ENCODE measurements at places on chromosomes 1 and 21.

DNA sequence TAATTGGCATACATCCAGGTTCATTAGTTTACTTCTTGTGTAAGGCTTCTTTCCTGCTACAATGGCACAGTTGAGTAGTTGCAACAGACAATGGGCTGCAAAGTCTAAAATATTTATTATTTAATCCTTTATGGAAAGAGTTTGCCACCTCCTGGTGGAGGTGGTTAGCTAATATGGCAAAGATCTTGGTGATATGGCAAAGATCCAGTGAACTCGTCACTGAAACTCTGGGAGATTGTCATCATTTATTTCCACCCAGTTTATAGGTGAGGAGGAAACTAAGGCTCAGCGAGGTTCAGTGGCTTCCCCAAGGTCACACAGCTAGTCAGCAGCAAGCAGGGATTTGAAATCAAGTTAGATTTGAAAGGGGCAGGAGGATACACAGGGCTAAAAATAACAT, 16.1 kb upstream of the IFFO2 start:
- peak; percentile 54 for DNase-seq

DNA sequence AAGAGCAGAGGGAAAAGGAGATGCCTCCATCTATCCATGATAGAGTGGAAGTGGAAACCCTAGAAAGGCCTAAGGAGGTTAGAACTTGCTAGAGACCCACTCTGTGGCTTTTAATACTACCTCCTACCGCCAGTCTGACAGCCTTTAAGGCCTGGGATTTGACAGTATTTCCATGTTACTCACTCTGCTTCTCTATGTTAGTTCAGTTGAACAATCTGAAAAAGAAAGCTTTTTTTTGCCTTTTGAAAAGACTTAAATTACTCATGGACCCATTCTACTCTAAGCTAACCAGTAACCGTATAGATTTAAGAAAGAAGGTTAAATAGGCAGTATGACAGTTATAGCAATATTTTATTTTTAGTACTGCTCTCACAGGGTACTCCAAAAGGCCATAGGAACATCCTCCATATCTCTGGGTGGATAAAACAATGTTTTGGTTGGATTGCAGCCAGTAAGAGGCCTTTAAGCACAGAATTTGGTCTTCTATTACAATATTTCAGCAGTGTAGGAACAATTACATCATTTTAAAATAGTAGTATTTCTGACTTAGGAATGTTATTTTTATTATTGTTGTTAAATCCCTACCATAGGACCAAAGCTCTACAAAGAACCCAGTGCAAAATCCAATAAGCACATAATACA, 15.9 kb upstream of the GPR25 start:
- peak; percentile 84 for DNase-seq

GRCh38 chr1:94820936-94821335, 779 bp downstream of the SLC44A3 start:
- DNase-seq: no peak

- DNase-seq: no peak
Observed at GRCh38 chr1:14363036-14363590, 235.4 kb upstream of the KAZN start.

- DNase-seq: no peak
Observed at GRCh38 chr1:151998611-151999362, 5.1 kb upstream of the S100A10 start.

- no peak for DNase-seq
Observed at GRCh38 chr1:44408632-44409602, 3.9 kb downstream of the RNF220 start.

GRCh38 chr1:33876970-33877650, 13.2 kb downstream of the HMGB4 start:
- DNase-seq: peak; percentile 98

DNA sequence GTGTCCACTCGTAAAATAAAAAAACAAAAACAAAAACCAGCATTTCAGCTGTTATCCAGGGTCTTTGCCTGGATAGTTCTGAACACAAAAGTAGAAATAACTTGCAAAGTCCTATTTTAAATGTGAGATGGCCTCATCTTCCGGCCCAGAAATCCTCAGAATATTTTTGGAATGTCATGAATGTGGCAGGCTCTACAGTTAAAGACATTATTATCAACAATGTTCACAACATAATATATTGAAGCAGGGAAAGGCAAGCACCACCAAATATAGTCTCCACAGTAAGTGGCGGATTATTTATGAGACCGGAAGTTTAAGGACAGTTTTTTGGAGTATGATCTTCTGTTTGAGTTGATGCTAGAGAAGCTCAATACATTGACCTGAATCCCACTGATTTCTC, 1.2 kb upstream of the C1orf198 start:
- peak; percentile 87 for DNase-seq

DNA sequence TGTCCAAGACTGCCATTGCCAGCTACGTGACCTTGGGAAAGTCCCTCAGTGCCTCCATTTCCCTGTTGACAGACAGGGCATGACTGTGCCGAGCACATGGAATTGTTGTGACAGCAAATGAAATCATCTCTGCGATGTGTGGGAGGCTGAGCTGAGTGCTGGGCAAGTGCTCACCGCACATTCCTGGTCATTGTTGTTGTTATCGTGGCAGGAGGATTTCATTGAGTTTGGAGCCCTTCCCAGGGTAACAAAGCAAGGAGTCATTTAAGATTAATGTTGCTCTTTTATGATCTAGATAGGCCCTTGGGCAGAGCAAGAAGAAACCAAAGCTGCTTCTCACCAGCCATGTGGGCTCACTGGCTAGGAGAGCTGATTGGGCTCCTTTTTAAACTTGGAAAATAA, 39.6 kb upstream of the ITPKB start:
- DNase-seq: peak; percentile 71

DNA sequence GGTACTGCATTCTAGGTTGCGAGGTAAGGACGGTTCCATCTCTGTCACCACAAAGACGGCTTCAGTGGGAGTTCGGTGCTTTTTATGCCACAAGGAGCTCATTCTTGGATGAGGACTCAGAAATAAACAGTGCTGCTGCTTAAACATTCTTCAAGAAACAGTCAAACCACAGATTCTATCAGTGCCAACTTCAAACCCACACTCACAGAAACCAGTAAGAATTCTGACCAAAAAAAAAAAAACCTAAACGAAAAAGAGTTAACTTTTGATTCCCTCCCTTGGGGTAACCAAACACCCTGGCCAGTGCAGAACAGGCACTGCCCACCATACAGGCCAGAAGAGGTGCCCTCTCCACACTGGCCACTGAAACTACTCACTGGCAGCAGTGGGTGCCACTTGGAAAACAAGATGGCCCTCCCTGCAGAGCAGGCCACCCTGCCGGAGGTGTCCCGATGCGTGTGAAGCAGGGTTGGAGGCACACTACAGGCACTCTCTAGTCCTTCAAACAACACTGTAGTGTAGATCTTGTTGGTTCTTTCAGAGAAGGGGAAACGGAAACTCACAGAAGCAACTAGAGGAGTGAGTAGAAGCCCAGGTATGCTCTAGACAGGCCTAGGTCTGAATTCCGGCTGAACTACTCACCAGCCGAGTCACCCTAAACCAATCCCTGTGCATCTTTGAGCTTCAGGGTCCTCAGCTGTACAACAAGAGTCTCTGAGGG, 87.3 kb upstream of the TLR5 start:
- DNase-seq: peak; percentile 94

DNA sequence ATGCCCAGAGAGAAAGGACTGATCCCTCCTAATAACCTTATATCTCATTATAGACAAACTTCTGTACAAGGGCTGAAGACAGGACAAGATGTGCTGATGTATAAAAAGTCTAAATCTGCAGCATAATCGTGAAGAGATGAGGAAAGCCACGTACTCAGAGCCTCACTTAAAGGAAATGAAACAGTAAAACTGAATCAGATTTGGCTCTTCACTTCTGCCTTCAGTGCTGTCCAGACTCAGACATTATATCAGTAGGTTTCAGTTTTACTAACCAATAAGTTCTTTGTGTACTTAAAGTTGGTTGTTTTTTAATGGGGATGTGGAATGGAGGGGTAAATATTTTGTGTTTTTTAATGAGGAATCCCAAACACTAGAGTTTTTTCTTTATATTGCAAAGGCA, 45.3 kb upstream of the RGS1 start:
- no peak for DNase-seq

GRCh38 chr1:16605532-16606505, 7.5 kb downstream of the NBPF1 start:
- DNase-seq: no peak

- peak; percentile 7 for DNase-seq
Observed at GRCh38 chr1:2115702-2116341, 65.6 kb downstream of the PRKCZ start.

DNA sequence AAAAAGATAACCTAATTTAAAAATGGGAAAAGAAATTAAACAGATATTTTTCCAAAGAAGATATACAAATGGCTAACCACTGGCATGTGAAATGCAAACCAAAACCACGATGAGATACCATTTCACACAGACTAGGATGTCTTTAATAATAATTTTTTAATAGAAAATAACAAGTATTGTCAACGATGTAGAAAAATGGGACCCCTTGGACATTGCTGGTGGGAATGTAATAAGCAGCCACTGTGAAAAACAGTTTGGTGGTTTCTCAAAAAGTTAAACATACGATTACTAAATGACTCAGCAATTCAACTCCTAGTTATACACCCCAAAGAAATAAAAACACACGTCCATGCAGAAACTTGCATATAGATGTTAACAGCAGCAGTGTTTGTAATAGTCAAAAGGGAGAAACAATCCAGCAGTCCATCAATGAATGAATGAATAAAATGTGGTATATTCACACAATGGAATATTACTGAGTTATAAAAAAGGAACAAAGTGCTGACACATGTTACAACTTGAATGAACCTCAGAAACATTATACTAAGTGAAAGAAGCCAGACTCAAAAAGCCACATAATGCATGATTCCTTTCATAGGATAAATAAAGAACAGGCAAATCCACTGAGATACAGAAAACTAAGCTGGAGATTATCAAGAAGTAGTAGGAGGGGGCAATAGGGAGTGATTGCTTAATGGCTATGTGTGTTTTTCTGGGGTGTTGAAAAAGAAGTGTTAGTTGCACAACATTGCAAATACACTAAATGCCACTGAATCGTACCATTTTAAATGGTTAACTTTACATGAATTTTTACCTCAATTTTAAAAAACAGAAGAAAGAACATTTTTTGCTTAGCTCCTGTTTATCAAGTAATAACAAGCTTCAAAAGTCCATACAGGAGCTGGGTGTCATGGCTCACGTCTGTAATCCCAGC, 4.1 kb downstream of the PPT1 start:
- peak; percentile 55 for DNase-seq

GRCh38 chr1:199918196-199918769, 109.2 kb upstream of the NR5A2 start:
- no peak for DNase-seq

- no peak for DNase-seq
Observed at GRCh38 chr1:75855734-75856133, 59.1 kb downstream of the MSH4 start.

DNA sequence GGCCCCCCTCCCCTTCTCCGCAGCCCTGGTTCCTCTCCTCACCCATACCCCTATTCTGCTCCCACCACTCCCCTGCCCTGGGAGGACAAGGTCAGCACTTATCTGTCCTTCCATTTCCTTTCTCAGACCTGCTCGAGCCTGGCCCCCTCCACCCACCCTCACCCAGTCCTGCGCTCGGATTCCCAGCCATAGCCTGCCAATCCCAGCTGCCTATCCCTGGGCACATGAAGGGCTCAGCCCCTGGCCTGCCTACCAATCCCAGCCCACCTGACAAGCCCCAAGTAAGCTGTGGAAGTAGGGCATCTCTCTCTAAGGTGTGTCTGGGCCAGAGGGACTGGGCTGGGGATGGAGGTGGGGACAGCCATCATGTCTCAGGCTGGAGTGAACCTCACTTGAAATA, 5.4 kb downstream of the BLACAT1 start:
- DNase-seq: no peak

GRCh38 chr1:158005224-158005623, 11.8 kb downstream of the KIRREL1 start:
- DNase-seq: no peak

DNA sequence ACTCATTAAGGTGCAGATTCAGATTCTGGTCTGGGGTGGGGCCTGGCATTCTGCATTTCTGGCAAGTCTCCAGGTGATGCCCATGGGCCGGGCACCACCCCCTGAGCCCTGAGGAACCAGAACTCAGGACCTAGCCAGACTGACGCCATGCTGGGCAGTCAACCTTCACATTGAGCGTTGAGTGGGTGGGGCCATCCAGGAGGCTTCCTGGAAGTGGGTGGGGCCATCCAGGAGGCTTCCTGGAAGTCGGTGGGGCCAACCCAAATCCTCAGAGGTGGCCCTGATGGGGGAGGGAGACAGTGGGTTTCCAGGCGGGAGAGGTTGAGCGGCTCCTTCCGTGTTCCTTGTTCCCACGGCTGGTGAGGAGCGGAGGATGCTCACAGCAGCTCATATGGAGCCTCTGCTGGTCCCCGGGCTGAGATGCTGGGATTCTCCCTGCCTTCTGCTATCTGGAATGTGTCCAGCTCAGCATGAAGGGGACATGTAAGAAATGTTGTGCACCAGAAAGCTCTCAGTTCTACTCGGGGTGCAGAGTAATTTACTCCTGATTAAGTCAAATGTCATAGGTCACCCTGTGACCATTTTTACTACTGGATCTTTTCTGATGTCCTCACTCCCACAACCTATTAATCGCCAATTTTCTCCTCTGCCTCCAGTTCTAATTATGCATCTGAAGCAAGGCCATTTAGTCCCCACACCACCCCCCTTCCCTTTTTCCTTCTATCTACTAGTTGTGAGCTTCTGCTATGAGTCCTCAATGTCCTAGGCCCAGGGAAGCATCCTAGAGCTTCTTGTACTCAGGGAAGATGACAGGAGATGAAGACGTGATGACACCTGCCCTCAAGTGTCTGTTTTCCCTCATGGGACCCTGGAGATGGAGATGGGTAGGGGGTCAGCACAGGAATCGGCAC, 435.4 kb downstream of the PTPRU start:
- no peak for DNase-seq

- DNase-seq: no peak
Observed at GRCh38 chr21:33368124-33368523, 35.1 kb upstream of the IFNGR2 start.

- no peak for DNase-seq
Observed at GRCh38 chr1:222127526-222128152, 385.8 kb upstream of the DUSP10 start.

DNA sequence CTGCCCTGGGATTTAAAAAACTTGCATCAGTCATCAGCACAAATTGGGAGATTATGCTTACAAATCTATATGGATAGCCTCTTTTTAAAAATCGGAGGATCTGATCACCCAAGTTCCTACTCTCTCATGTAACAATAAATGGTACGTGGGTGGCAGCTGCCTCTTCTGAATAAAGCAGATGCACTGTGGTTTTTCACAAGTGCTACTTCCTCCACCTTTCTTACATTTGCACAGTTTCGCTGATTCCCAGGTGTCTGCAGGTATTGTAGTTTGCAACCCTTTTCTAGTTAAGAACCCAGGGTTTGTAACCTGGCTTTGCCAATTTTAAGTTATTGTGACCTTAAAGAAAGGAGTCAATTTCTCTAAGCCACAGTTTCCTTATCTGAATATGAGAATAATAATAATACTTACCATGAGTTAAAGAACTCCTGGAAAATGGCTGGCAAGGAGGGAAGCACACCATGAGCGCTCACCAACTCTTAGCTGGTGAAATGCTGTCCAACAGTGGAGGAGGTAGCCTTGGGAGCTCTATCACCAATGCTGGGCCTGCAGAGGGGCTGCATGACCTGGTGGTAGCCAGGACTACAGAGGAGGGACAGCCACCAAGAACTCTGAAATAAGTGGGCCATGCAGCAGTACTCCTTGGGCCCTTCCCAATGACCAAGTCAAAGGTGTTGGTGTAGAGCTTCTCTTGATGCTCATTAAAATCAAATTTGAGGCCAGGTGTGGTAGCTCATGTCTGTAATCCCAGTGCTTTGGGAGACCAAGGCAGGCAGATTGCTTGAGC, 30.2 kb upstream of the KCNA2 start:
- DNase-seq: no peak

GRCh38 chr1:22287273-22287672, 144.4 kb upstream of the WNT4 start:
- DNase-seq: no peak

GRCh38 chr1:21884456-21885235, 52.5 kb downstream of the HSPG2 start:
- DNase-seq: no peak
